ENCODE measurements at places on chromosomes 16 and 17.

DNA sequence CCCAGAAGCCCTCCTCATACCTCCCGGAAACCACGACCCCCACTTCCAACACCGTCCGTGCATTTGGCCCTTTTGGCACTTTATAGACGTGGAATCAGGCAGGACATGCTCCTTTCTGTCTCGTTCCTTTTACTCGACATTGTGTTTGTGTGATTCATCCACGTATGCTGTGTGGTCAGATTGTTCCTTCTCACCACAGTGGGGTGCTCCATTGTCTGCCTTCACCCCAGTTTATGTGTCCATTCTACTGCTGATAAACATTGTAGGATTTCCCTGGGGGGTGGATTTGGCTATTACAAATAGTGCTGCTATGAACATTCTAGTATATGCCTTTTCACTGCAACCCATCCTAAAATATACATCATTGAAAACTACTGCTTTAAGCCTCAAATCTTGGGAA is 28.9 kb upstream of the RPH3AL start:
- DNase-seq = no peak

DNA sequence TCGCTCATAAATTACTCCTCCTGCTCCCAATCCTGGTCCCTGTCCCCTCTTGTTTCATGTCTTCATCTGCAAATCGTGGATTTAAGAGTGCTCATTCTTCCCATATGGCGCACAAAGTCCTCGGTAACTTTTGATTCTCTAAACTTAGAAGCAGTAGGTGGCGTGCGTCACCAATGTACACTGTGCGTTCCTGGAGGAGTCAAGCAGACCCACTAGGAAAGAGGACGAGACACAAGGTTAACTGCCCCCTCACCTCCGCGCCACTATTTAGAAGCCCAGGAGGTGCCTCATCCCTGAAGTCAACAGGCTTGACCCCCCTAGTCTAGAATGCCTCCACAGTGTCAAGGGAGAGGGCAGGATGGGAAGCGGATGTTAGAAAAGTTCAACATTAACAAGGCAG is 2.9 kb downstream of the SLC13A5 start:
- DNase-seq = no peak

GRCh38 chr17:33012522-33013033 is 20.9 kb downstream of the SPACA3 start:
- peak; percentile 73 for DNase-seq

DNA sequence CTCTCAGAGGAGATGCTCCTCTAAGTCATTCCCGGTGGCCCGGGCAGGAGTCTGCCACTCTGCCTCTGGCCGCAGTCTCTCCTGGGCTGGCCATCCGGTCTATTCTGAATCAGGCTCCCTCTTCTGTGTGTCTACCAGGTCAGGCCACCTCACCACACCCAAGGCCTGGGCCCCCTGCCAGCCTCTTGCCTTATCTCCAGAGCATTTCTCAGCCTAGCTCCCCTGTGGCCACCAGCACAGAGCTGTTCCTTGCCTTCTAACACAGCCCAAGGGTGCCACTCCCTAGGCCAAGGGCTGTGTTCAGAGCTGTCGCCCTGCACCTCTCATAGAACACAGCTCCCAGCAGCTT is 55.3 kb downstream of the MYO18A start:
- no peak for DNase-seq

DNA sequence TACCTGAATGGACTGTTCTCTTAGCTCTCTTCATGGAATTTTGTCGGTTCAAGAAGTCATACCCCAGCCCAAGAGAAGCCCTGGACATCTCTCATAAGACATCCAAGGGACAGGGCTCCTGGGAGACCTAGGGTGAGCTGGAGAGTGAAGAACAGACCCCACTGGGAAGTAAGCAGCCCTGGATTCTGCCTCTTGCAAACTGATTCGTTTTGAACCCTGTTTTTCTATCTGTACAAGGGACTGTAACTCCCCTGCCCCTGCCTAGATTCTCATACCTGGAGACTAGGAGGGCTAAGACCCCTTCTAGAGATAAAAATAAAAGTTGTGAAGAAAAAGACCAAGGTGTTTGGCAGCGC is 449 bp downstream of the CCL3L1 start:
- no peak for DNase-seq

- DNase-seq = no peak
Measured at GRCh38 chr17:48317732-48318131, 112.3 kb downstream of the SKAP1 start.
